ENCODE measurements at places on chromosomes 11 and 22.

GRCh38 chr11:111707039-111707690, 59.0 kb downstream of the PPP2R1B start:
- DNase-seq: no peak

GRCh38 chr11:78311702-78312371, 105.8 kb downstream of the GAB2 start:
- no peak for DNase-seq

DNA sequence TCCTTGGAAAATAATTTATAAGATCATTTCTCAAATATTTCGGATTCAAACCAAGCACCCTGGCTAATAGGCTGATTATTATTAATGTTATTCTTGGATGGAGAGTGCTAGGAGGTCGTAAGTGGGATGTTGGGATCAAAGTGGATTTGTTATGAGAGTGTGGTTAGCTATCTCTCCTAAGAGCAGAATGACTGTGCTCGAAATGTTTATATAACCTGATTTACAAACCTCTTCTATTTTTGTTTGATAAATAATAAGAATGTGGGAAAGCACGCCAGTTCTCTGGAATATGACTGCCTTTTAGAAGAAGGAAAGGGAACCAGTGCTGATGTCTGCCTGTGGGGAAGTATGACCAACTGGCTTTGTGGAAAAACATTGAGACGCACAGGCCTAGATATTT, 527.5 kb downstream of the NTM start:
- DNase-seq: no peak

DNA sequence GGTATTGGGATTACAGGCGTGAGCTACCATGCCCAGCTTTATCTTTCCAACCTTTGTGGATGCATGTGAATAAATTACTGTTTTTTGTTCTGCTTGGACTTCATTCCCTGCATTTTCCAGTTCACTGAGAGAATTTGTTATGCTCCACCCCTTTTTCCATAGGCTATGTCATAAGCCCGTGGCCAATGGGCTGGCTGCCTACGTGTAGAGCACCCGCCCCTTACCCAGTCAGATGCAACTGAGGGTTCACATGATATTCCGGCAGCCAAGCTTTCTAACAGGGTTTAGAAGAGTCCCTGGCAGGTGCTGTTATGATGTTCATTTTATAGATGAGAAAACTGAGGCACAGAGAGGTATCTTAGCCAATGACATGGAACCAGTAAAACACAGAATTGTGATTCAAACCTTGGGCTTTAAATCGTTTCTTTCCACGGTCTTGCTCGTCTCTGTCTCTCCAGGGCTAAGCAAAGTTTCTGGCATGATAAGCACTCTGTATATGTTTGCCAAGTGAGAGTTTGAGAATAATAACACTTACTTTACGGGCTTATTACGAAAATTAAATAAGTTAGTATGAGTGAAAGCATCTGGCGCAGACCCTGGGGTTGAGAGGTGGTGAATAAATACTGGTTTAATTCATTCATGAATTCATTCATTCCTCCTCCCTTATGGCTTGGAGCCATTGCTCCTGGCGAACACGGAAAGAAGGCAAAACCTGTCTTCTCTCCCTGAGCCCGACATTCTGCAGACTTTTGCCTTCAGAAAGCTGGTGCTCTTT, 42.4 kb upstream of the RASD2 start:
- no peak for DNase-seq

DNA sequence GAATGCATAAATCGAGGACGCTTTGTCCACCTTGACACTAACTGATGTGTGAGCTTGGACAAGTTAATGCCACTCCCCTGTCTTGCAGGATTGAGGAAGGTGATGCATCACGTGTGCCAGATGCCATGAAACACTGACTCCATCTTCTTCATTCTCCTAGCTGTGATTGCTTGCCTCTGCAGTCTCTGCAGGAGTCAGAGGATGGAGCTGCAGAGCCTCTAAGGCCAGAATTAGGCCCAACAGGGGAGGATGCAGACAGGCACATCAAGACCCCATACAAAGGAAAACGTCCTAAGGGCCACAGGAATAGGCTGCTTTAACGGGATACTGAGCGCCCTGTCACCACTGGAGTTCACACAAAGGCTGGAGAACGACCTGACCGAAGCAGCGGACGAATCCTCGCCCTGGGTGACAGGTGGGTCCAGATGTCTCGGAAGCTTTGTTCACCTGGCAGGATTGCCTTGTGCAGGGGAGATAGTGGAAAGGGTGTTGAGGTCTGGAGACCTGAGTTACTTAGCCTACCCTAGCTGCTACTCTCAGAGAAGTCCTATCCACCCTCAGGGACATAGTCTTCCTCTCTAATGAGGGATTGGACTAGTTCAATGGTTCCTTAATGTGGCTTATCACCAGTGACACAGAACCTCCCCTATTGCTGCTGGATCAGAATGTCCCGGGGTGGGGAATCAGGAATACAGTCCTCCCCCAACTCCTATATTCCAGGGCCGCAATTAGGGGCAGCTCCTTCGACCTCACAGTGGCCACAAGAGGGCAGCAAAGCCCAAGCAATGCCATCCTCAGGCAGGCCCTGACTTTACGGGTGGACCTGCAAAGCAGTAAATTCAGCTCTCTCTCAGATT, 32.4 kb downstream of the DBX1 start:
- peak; percentile 94 for DNase-seq

GRCh38 chr11:99822846-99823565, 802.3 kb downstream of the CNTN5 start:
- no peak for DNase-seq

DNA sequence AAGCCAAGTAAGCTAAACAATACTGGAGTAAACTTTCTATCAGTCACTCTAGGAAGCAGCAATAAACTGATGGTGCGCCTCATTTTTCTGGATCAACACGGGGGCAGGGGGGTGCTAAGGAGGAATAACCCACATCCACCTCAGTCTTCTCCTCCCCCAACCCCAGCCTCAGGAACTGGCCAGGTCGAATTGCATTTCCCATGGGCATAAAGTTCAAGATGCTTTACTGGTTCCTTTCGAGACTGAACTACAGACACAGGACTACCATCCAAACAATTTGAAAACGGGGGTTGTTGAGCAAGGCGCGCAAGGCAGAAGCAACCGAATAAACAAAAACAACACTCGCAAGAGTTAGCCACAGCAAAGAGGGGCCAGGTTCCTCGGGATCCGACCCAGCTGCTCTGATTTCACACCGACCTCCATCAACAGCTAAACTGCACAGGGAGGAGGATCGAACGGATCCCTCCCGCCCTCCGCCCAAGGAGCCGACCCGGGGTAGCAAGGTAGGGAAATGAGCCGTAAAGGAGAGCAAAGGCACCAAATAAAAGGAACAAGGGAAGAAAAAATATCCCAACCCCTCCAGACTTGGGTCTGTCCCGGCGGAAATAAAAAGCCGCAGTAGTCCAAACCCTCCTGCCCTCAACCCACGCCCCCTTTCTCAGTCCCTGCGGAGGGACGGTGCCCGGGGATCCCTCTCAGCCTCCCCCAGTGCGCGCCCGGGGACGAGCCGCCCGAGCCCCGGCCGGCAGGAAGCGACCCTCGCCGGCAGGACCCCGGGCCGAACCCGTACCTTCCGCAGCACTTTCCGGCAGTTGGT, 801 bp downstream of the SESN3 start:
- DNase-seq: peak; percentile 28

DNA sequence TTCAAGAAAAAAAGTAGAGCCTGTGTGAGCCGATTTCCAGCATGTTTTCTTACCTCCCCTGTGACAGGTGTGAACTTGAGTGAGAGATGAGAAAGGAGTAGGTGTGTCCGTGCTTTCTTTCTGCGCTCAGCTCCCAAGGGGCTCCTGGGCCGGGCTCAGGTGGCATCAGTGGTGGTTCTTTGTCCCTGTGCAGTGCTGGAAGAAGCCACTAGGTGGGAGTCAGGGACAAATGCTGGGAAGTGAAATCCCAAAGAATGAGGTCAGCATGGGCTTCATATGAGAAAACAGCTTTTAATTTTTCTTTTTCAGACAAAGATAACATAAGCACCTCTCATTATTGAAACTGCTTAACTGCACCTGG, 57.8 kb downstream of the PPFIBP2 start:
- peak; percentile 70 for DNase-seq

GRCh38 chr11:27471589-27472397, 797 bp downstream of the LGR4 start:
- DNase-seq: peak; percentile 37

GRCh38 chr22:26122920-26123468, 46.3 kb upstream of the SEZ6L start:
- DNase-seq: no peak

DNA sequence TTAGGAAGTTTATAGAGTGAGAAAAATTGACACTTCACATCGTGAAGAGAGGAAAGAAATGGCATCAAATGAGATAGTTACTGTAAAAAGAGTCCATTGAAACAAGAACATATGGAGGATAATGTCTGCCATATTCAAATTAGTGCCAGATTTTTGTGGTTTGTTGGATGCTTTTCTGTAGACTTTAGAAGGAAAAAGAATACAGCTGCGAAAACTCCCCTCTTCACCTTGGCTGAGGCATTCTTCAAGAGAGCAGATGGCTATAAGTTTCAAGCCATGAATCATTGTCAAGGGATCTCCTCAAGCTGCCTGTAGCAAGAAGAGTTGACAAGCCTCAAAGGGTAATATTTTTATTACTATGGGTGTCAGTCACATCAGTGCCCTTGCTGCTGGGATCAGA, 507.4 kb upstream of the RAG2 start:
- DNase-seq: no peak

DNA sequence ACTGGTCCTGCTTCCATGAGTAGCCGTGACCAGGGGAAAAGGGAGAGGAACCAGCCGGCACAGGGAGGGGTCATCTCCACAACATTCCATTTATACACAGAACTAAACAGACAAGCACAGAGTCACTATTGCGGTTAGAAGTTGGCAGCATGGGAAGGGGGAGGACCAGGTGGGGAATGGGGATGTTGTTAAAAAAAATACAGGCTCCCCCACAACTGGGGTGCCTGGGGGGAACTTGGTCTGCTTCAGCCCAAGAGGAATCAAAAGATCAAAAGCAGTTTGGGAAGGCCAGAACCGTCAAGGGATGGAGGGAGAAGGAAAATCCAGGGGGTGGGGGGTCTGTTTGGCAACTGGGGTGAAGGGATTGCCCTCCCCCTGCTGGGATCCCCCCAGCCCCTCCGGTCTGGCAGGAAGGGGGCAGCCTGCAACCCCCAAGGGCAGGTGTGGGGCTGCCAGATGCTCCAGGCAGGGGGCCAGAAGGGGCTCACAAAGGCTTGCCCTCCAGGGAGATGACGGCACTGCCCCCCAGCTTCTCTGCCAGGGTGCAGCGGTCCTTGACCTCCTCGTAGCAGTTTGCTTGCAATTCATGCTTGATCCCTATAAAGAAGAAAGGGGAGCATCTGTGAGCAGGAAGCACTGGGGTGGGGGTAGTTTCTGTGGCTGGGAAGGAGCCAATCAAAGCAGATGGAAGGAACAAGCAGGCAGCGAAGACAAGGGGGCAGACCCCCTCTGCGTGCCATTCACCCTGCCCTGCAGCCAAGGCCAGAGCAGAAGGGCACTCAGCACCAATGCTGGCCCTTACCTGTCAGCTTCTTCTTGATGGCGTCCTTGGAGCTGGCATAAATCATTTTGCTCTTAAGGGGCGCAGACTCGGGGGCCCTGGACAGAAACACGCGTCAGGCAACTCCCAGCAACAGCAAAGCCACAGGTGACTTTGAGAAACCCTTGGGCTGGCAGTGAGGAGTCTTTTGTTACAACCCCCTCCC, 2.8 kb downstream of the CFL1 start:
- no peak for DNase-seq

DNA sequence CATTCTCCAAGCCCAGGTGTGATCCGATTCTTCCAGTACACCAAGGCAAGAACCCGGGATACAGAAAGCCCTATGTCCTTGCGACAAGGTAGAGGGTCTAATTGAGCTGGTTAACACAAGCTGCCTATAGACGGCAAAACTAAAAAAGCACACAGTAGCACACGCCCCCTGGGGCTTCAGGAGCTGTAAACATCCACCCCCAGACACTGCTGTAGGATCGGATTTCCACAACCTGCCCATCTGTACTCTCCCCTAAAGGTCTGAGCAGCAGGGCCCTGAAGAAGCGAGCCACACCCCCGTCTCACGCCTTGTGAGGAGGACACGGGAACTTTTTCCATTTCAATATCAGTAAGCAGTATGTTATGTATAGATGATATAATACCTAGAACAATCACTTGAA, 624.7 kb downstream of the BUD13 start:
- DNase-seq: no peak

- DNase-seq: no peak
These were observed 3.8 kb upstream of the TMEM123 start for GRCh38 chr11:102456381-102456780.

- no peak for DNase-seq
These were observed 299.9 kb upstream of the ANO5 start for GRCh38 chr11:21892736-21893564.

GRCh38 chr11:101510591-101510990, 73.2 kb downstream of the TRPC6 start:
- DNase-seq: no peak

DNA sequence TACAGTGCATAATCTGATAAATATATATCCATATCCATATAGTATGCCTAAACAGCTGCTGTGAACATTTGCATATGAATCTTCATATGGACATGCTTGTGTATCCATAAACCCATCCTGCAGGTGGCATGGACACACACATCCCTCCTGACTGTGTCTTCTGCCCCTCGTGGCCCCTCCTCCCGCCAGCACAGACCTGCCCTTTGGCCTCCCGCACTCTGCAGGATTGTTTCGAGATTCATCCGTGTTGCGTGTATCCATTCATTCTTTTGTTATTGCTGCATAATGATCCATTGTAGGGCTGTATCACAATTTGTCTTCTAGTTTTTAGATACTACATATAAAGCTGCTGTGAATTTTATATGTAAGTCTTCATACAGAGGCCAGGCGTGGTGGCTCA, 24.0 kb downstream of the ZBED4 start:
- no peak for DNase-seq

DNA sequence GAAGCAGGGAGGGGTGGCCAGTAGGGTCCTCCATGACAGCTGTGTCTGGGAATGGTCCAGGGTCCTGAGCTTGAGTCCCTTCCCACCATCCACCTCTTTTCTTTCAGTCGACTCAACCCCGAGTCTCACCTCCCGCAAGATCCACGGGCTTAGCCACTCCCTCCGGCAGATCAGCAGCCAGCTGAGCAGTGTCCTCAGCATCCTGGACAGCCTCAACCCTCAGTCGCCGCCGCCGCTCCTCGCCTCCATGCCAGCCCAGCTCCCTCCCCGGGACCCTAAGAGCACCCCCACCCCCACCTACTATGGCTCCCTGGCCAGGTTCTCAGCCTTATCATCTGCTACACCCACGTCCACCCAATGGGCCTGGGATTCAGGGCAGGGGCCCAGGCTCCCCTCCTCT, 81.9 kb downstream of the CEP164 start:
- DNase-seq: peak; percentile 76

DNA sequence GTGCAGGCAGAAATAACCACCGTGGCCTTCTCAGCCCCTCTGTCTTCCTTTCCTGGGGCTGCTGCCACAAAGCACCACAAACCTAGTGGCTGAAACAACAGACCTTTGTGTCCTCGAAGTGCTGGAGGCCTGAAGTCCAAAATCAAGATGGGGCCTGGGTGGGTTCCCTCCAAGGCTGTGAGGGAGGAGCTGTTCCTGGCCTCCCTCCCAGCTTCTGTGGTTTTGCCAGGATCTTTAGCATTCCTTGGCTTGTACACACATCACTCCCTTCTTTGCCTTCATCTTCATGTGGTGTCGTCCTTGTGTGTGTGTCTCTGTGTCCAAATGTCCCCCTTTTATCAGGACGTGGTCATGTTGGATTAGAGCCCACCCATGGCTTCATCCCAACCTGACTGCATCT, 29.0 kb upstream of the PARVG start:
- no peak for DNase-seq
